ENCODE measurements at places on chromosomes 5 and 9. TPM values are rescaled to one million over a fixed set of nuclear protein-coding genes. Genes with fewer than 3 reads are reported as not detected.

DNA sequence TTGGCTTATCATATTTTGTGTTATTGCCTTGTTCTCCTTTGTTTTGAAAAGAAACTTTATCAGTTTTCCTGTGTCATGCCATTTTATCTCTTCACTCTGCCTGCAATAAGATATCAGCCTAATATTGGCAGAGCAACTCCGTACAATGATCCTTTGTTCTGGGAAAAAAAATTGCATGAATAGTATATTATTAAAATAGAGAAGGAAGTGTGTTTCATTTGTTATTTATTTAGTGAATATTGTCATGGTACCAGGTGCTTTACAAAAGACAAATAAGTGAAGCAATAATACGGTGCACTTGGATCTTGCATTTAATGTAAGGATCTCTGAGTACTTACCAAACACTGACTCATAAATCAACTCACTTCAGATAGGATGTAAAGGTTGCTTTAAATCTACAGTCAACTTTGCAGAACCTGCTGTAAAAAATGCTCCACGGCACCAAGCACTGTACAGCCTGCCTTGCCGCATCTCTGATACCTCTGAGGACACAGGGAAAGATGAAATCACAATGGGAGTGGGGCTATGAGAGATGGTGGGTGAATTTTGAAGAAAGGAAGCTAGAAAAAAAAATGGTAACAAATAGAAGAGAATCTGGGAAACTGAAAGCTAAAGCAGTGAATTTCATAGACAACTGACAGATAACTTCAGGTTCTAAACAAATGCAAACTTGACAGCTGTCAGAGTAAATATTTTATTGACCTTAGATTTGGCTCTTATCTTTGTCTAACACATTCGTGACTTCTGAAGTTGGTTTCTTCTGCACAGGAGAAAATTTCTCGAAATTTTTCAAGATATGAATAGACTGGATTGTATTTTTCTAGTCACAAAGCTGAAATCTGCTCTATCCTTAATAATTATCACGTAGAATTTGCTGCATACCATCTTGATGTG lies 232.1 kb downstream of the ENC1 start:
- no peak for DNase-seq

DNA sequence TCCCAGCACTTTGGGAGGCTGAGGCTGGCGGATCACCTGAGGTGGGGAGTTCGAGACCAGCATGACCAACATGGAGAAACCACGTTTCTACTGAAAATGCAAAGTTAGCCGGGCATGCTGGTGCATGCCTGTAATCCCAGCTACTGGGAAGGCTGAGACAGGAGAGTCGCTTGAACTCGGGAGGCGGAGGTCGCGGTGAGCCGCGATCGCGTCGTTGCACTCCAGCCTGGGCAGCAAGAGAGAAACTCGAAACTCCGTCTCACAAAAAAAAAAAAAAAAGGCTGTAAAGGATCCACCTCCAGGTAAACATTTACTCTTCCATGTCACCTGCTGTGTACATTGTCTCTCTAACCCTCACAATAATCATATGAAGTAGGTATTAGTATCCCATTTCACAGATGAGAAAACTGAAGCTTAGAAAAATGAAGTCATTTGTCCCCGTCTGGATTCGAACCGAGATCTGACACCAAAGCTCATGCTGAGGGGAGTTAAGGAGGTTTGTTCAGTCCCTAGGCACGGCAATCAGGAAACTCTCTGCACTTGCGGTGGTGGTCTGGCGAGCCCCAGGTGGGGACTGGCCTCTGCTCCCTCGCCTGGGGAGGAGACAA lies 494 bp upstream of the DOCK2 start:
- no peak for DNase-seq

- no peak for DNase-seq
Measured at GRCh38 chr5:78295035-78295961, 800 bp upstream of the AP3B1 start.

DNA sequence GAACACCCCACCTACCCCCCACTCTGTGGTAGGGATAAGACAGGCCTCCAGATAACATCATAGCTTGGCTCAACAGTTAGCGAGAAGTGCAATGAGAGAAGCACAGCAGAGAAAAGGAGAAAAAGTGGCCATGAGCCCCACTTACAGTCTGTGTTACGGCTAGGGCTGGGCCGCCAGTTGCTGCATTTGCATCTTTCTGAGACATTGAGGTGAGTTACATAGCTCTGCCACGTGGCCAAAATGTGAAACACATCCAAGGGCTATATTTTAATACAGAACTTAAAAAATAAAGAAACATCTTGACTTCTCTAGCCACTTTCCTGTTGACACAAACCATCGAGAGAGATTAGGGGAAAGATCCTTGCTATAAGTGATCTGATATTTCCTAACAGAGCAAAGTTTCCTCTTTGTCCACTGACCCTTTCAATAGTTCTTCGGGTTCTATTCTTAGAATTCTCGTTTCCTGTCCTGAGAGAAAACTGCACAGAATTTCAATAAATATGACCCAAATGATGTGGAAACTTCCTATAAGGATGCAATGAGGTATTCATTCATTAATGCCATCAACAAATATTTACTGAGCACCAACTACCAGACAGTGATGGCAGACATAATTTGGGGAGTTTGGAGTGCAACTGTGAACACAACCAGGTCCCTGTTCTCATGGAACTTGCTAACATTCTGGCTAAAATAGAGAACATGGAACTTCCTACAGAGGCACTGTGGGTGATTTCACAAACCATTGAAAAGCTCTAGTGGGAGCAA lies 3.2 kb upstream of the TLE4 start:
- no peak for DNase-seq

DNA sequence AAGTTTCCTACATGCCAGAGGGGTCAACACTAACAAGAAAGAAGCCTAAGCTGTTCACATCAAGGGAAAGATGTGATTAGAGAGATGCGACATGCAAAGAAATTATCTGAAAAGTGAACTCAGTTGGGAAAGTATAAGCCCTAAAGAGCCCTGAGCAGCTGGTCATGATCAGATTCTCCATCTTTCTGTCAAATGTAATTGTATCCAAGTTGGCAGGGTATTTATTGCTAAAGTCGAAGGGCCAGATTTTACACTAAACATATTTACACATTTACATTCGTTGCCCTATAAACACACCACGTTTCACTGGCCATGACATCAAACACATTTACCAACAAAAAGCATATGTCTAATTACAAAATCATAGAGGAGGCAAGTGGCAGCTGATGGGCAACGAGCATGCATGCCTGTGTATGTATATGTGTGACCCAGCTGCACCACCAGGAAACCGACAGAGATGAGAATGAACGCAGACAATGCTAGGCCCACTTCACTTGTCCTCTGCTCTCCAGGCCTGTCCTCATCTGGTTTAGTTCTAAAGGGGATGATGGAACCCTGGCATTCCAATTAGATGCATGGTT lies 6.3 kb downstream of the FOXD1 start:
- no peak for DNase-seq

Gene PDE6A
- not detected for total RNA-seq

GRCh38 chr5:132883261-132883834 lies 9.9 kb downstream of the LEAP2 start:
- peak; percentile 80 for DNase-seq

Gene ADRB2
- total RNA-seq: 1.2 TPM

Gene BTNL9
- not detected for total RNA-seq

- DNase-seq: no peak
Measured at GRCh38 chr5:122972877-122973276, 63.6 kb downstream of the PPIC start.

DNA sequence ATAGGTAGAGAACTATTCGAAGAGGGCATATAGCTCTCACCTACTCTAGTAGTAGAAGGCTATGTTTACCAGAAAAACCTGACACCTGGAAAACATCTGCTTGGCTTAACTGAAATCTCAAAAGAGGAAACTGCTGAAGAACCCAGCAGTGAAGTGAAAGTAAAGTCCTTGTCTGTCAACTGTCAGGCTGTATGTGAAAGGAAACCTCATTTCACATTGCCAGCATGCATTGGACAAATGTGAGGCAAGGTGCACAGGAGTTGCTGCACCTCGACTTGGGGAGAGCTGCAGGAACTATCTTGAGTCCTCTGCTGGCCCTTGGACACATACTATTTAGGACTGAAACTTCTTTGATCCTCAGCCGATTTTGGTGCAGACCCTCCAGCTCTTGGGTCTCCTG lies 53.3 kb downstream of the NREP start:
- DNase-seq: no peak

DNA sequence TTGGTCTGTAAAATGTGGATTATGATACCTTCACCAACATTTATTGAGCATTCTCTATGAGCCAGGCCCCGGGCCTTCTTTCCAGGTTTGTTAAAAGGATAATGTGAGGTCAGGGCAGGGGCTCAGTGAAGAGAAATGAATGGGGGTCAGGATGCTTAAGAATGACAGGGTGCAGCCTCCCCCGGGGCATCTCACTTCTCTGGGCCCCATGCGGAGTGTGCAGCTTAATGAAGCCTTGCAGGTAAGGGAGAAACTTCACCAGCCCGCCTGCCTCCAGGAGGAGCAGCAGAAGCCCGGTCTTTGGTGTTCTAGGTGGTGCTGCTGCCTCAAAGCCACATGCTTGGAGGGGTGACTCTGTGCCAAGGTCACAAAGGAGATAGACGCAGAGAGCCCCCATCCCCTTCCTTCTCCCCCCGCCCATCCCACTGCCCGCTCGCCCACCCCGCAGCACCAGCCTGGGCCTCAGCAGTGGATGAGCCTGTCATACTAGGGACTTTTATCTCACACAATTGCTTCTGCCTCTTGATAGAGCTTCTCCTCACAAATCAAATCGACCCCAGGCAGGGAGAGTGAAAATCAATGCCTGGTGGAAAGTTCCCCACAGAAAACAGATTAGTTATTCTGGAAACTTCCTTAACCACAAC lies 244.8 kb downstream of the PBX3 start:
- no peak for DNase-seq

Gene NSG2
- not detected for total RNA-seq

Data from H4 (cell line).